ENCODE measurements at places on chromosomes 13 and 19.

GRCh38 chr13:113653264-113654174, 4.5 kb downstream of the ATP4B start:
- DNase-seq, result peak; percentile 31

DNA sequence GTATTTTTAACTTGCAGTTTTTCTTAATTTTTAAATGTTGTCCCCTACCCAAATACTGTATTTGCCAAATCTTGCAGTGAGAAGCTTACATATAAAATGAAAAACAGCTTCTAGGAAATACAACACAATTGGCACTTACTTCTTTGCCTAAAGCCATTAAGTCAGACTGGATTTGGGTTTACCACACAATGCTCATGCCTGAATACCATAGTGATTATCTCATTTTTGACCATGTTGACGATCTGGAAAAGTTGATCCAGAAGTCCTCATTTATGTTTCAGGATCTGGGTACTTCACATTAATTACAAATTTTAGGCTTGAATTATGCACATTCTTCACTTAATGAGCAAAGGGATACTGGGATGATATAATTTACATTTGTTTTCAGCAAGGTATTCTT, 2.4 kb downstream of the RNF6 start:
- no peak for DNase-seq

- DNase-seq, result no peak
Observed at GRCh38 chr13:27631156-27631555, 9.5 kb downstream of the POLR1D start.

- DNase-seq, result no peak
Observed at GRCh38 chr19:30064348-30064699, 122.3 kb downstream of the URI1 start.

DNA sequence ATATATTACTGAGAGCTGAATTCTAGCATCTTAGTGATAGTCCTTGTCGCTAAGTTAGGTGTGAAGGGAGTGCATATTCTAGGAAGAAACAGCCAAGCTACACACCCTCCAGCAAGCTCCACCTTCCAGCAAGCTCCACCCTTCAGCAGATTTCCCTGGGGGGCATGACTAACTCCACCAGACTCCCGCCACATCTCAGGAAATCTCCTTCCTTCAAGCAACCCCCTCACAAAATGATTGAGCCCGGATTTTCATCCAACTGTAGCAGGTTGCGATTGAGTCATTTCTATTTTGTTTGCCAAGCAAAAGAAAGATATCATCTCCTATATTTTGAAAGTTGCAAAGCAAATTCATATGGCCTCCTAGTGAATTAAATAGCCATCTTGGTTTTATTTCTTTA, 162.1 kb upstream of the TMTC4 start:
- no peak for DNase-seq

DNA sequence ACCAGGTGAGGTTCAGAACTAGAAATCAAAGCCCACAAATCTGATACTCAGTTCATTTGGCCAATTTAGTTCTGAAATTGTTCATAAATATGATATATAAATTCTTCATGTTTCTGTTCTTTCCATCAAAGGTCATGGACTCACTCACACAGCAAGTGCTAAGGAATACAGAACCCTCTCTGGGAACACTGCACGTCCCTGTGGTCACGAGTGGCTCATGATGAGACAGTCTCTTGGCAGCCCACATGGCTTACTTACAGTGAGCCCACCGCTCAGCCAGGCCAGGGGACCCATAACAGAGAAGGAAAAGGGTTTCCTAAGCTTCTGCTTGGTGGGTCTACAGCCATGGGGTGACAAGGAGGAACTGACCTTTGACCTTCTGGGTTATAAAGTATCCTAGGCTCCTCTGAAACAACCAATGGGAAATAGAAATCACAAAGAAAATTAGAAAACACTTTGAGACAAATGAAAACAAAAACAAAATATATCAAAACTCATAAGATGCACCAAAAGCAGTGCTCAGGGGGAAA, 67.4 kb downstream of the CDADC1 start:
- DNase-seq, result no peak

GRCh38 chr13:94854688-94855087, 142.3 kb upstream of the SOX21 start:
- DNase-seq, result no peak

- DNase-seq, result no peak
Observed at GRCh38 chr13:101773062-101773461, 320.6 kb downstream of the ITGBL1 start.

DNA sequence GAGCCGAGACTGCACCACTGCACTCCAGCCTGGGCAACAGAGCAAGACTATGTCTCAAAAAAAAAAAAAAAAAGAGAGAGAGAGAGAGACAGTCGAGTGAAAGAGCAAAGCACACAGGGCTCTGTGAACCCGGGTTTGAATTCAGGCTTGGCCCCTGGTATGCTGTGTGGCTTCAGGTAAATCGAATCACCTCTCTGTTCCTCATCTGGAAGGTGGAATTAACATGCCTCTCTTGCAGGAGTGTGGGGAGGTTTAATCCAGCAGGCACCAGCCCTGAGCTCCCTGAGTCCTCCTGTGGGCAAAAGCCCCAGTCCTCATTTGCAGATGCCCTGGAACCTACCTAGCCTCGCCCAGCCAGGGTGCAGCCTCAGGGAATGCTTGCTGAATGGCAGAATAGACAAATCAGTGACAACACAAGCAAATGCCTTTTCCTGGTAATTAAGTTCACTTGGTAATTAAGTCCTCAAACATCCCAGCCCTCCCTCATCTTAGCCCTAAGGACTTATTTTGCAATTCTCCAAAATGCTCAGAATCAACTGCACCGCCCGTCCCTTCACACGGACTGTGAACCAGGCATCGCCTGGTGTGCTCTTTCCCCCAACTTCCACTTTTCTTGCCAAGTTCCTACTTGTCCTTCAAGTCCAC, 4.6 kb upstream of the ZNRF4 start:
- no peak for DNase-seq

DNA sequence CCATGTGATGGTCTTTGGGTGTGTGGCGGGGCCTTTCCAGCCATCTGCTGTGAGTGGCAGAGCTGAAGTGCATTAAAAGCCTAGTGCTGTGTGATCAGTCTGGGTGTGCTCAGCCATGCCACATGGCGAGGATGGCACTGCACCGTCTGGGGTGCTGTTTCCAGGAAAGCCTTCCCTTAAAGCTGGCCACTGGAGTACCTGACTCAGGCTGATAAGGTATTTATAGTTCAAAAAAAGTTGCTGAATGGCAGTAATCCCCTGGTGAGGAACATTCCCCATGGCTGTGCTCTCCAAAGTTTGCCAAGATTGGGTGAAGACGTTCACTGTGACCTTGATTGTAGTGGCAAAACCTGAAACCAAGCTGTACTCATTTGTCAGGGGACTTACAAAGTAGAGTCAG, 6.0 kb downstream of the GPI start:
- no peak for DNase-seq

- DNase-seq, result no peak
Observed at GRCh38 chr19:37931881-37932655, 25.1 kb downstream of the SIPA1L3 start.

GRCh38 chr13:35964011-35964862, 166.9 kb downstream of the DCLK1 start:
- DNase-seq, result no peak

DNA sequence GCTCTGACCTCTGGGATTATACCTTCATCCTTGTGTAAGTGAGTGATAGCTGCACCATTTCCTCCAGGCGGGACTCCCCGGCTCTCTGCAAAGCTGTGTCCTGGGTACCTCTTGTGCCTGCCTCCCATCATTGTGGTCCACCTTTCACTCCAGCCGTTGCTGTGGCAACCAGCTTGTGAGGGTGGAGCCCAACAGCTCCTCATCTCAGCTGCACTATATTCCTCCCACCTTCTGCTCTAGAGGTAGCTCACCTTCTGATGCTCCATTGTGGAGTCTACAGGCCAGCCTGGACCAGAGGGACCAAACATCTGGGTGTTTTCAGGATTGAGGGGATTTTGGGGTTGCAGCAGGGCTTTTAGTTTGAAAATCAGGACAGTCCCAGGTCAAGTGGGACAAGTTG, 708.2 kb downstream of the UQCRFS1 start:
- DNase-seq, result no peak

DNA sequence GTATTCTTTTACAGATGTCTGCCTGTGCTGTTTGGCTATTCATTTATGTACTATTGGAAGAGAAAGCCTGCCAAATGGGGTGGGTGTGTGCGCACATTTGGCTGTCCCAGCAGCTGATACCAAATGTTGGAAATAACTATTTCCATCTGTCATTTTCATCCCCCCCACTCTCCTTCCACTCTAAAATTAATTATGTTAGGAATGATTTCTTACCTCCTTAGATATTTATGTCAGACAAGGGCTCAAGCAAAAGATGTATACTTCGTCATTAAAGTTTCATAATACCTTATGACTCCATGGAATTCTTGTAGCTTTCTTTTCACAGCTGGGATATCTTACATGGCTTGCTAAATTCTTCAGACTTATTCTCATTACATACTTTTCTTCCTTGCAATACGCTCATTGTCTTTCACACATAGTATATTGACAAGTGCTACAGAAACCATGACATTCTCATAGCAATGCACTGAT, 18.6 kb downstream of the ITM2B start:
- DNase-seq, result no peak

- no peak for DNase-seq
Observed at GRCh38 chr13:30334663-30335386, 27.5 kb upstream of the KATNAL1 start.

- DNase-seq, result no peak
Observed at GRCh38 chr13:40126306-40127085, 471.0 kb downstream of the COG6 start.

- DNase-seq, result no peak
Observed at GRCh38 chr19:14375055-14375581, 6.1 kb upstream of the ADGRE5 start.

DNA sequence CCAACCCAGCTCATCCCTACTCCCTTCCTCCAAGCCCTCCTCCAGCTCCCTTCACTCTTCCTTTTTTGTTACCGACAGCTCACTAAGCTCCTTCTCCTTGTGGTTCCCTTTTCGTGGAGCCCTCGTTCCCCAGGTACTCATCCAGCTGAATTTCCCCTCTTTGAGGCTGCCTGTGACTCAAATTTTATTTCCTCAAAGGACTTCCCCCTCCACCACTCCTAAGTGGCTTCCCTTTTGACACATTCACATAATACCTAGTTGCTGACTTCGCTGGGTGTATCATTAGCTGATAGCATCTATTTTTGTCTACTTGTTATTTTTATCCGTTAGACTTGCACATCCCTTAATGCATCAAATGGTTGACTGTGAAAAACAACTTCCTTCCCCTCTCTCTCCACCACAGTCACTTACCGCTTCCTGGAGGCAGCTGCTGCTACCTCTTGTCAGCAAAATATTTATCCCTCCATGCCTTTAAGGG, 14.5 kb downstream of the FFAR2 start:
- DNase-seq, result no peak

DNA sequence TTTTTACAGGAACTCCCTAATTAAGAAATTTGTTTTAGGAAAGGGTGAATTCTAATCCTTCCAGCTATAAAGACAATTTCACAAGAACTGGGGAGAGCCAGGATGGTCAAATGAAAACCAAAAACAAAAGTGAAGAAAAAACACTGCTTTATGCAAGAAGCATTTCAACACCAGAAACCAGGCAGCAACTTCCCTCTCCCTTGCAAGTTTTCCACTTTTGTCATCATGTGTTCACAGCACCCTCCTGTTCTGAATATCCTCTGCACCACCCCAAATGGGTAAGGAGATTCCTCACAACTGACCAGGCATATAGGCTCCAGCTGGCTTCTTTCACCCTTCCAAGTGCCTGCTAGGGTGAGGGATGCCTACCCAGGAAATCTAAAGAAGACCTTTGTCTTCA, 328.1 kb downstream of the TBC1D4 start:
- no peak for DNase-seq

DNA sequence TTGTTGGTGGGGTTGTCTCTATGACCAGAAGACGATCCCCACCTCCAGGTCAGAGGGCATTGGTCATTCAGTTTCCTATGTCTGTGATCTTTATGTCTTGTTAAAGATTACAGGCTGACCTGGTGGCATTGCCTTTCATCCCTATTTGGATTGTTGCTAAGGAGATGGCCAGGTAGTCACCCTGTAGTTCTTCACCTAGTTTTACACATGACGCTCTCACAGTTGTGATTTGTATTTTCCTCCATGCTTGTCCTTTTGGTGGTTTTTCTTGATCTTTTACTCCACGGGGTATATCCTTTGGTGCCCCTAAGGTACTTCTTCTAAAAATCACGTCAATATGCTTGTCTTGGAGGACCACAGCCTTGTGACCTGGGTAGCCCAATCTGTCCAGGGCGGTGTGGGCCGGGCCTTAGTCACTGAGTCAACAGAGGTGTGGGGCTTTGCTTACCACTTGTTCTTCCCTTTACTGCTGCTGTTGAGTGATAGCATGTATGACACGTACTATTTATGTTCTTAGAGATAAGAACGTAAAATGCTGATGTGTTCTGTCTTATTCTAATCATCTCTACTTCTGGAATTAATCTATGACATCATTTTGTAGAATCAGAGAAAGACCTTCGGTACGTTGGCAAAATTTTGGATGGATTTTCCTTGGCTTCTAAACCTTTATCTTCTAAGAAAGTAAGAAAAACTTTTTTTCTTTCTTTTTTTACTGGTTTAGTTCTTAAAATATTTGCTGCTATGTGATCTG, 20.1 kb downstream of the GPATCH1 start:
- no peak for DNase-seq

- DNase-seq, result no peak
Observed at GRCh38 chr13:41565846-41566245, 108.5 kb downstream of the RGCC start.

DNA sequence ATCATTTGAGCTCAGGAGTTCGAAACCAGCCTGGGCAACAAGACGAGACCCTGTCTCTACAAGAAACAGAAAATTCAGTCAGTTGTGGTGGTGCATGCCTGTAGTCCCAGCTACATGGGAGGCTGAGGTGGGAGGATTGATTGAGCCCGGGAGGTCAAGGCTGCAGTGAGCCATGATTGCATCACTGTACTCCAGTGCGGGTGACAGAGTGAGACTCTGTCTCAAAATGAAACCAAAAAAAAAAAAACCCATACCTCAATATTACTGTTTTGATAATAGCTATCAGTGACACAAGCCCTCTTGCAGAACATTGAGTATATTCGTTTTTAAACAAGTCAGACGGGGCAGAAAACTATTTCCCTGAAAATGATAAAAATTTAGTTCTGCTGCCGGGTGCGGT, 16.2 kb downstream of the ZNF791 start:
- DNase-seq, result no peak

DNA sequence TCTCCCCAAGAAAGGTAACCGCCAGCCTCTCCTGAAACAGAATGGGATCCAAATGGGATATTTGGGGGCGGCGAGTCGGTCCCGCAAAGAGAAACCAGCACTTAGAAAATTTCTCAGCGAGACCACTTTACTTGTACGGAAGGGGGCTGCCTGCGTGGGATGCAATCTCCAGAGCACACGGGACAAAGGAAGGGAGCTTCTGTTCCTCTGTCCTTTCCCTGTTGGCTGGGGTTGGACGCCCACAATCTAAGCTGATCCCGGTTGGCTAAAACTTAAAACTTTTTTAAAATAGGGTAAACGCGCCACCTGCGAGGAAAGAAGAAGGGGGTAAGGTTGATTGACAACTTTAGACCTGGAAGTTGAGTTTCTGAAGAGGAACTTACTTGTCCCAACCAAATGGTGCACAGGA, 826 bp upstream of the BSG start:
- DNase-seq, result no peak

GRCh38 chr19:54551293-54551692, 22.3 kb upstream of the LILRA2 start:
- no peak for DNase-seq

All from NCI-H1436 (cell line).